IMR-90 (cell line): ENCODE measurements at places on chromosomes 7 and 10.

- DNase-seq, result no peak
- H3K4me3 ChIP-seq, result peak overlapping the region; percentile 77
- H3K27ac ChIP-seq, result peak overlapping the region; percentile 7; the same call in 1 of the 2 replicates
These were observed 395 bp upstream of the ZNF25 start for GRCh38 chr10:37976880-37977203.

- H3K4me1 ChIP-seq, result peaks cover 2% of the 10 kb centered on the region; the same call in 1 of the 2 replicates
- no peak overlapping the region for H3K27ac ChIP-seq
- no peak overlapping the region for H3K4me3 ChIP-seq
- peaks cover 2% of the 10 kb centered on the region; the same call in 1 of the 2 replicates for H3K27me3 ChIP-seq
- H3K36me3 ChIP-seq, result no peaks in the 10 kb centered on the region
These were observed 21.4 kb downstream of the CREB5 start for GRCh38 chr7:28433699-28434219.

DNA sequence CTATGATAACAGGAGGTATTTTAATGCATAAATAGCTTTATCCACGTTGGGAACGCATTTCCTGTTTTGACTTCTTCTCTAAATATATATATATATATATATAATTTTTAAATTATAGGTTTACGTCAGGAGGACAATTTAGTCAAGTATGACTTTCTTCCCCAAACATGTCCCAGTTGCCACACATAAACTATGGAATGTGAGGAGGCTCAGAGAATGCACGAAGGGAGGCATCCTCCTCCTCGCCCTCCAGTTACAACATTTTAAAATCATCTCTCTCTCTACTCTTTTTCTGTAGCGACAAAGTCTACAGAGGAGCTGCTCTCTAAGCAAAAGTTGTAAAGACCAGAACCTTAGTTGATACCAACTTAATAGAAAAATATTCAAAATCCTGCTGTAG lies 106.9 kb upstream of the LYZL1 start:
- DNase-seq, result peak; percentile 8
- peaks cover 2% of the 10 kb centered on the region; the same call in 1 of the 2 replicates for H3K4me1 ChIP-seq
- H3K27ac ChIP-seq, result no peak overlapping the region
- peaks cover 31% of the 10 kb centered on the region for H3K27me3 ChIP-seq
- no peaks in the 10 kb centered on the region for H3K36me3 ChIP-seq
- no peak overlapping the region for H3K4me3 ChIP-seq

DNA sequence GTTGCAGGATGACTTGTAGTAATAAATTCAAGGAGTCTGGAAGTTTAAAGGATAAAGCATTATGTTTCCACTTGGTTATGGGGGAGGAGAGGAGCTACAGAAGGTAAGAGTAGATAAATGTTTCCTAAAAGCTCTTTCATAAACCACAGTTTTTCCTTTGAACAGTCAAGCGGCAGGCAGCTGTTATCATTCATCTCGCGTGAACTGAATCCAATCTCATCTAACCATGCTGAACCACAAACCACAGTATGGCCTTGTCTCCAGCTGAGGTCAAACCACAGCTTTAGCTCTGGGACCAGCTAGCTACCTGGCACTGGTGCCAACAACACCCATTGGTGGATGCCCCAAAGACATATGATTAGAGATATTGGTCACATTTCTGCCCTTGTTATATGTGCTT lies 63.3 kb downstream of the NOC3L start:
- peaks cover 6% of the 10 kb centered on the region; the same call in 1 of the 2 replicates for H3K27me3 ChIP-seq
- no peak overlapping the region for H3K4me3 ChIP-seq
- H3K36me3 ChIP-seq, result no peaks in the 10 kb centered on the region
- no peaks in the 10 kb centered on the region for H3K4me1 ChIP-seq
- H3K27ac ChIP-seq, result no peak overlapping the region
- peak; percentile 48 for DNase-seq

GRCh38 chr10:130382031-130382430 lies 245.8 kb downstream of the GLRX3 start:
- no peaks in the 10 kb centered on the region for H3K4me1 ChIP-seq
- H3K36me3 ChIP-seq, result no peaks in the 10 kb centered on the region
- H3K27ac ChIP-seq, result no peak overlapping the region
- H3K27me3 ChIP-seq, result no peaks in the 10 kb centered on the region
- no peak overlapping the region for H3K4me3 ChIP-seq
- DNase-seq, result no peak

DNA sequence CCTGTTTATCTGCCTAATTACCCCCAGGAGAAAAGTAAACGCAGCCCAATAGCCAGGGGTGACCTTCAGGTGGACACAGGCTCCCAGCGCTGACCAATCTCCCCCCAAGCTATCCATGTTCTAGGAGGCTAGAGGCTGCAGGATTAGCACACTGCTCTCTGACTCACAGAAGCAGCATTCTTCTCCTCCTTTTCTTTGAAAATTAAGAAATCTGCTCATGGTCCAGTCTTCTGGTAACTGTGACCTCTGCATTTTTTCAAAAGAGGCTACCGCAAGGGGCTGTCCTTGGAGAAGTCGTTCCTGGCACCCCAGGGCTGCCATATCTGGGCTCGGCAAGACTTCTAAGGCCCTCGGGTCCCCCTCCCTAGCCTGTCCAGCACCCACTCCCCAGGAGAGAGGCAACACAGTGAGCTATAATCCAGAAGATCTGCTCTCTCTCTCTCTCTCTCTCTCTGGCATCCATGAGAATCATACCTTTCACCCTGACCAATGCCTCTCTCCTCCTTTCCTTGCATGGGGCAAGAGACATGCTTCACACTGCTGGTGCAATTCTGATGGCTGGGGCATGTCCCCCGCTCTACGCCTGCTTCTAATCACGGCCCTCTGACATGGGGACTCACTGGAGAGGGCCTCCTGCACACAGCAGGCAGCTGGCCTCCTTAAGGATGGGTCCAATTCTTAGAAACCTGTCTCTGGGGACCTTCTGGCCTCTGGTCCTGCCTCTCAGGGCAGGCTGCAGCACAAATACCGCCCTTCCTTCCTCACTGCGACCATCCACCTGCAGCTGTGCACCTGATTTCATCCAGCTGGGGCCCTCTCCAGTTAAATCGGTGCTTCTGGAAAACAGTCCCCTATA lies 27.3 kb downstream of the ANXA11 start:
- no peak overlapping the region for H3K4me3 ChIP-seq
- H3K36me3 ChIP-seq, result peaks cover 12% of the 10 kb centered on the region
- H3K4me1 ChIP-seq, result peaks cover 14% of the 10 kb centered on the region
- DNase-seq, result peak; percentile 54

DNA sequence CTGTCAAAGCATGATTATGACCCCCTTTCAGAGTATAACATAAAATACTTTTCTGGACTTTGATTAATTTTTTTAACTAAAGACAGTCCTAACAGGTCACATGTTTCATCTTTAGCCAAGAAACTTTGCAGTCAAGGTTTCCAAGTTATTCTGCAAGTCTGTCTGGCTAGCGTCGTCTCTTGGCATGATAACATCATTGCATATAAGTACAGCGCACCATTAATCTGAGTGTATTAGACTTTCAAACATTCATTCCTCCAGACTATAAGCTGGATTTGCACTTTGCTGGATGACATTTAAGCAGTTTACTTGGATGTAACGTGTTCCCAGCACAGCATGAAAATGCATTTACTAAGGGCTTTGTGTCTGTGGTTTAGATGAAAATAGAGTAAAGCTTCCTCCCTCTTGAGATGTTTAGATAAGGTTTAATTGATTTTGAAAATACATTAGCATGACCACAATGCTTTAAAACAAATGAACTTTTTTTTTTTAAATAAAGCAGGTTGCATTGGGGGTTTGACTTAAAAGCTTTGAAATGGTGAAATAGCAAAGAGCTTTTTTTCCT lies 349.0 kb upstream of the MTPN start:
- no peaks in the 10 kb centered on the region for H3K36me3 ChIP-seq
- no peaks in the 10 kb centered on the region for H3K27me3 ChIP-seq
- H3K4me1 ChIP-seq, result no peaks in the 10 kb centered on the region
- no peak overlapping the region for H3K27ac ChIP-seq
- no peak for DNase-seq
- H3K4me3 ChIP-seq, result no peak overlapping the region

GRCh38 chr7:100567031-100567730 lies 6.5 kb downstream of the SAP25 start:
- H3K4me3 ChIP-seq, result no peak overlapping the region
- peaks cover 4% of the 10 kb centered on the region; the same call in 1 of the 2 replicates for H3K4me1 ChIP-seq
- peaks cover 3% of the 10 kb centered on the region; the same call in 1 of the 2 replicates for H3K27me3 ChIP-seq
- no peak for DNase-seq

GRCh38 chr7:114539575-114539974 lies 125.0 kb downstream of the FOXP2 start:
- no peaks in the 10 kb centered on the region for H3K27me3 ChIP-seq
- DNase-seq, result peak; percentile 35
- no peak overlapping the region for H3K27ac ChIP-seq
- H3K36me3 ChIP-seq, result no peaks in the 10 kb centered on the region
- no peak overlapping the region for H3K4me3 ChIP-seq

- no peak overlapping the region for H3K27ac ChIP-seq
- no peaks in the 10 kb centered on the region for H3K4me1 ChIP-seq
- H3K4me3 ChIP-seq, result no peak overlapping the region
- DNase-seq, result no peak
These were observed 4.8 kb upstream of the LSM8 start for GRCh38 chr7:118179191-118179590.

DNA sequence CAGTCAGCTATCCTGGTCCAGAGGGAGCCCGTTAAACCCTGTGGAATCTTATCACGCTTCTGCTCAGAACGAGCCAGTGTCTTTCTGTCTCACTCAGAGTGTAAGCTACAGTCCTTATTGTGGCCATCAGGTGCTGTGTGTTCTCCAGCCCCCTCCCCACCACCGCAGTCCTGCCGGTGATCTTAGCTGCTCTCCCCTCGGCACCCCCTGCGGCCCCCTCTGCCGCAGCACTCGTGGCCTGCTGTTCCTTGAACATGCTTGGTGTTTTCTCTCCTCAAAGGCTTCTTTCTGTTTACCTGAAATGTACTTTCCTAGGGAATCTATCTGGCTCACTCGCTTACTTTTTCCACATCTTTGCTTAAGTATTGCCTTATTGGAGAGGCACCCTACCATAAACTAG lies 38.2 kb upstream of the TMEM236 start:
- H3K27me3 ChIP-seq, result no peaks in the 10 kb centered on the region
- DNase-seq, result no peak
- peaks cover 34% of the 10 kb centered on the region for H3K36me3 ChIP-seq
- no peak overlapping the region for H3K27ac ChIP-seq
- no peak overlapping the region for H3K4me3 ChIP-seq
- H3K4me1 ChIP-seq, result no peaks in the 10 kb centered on the region

GRCh38 chr10:116511365-116511764 lies 34.4 kb upstream of the PNLIP start:
- H3K4me1 ChIP-seq, result no peaks in the 10 kb centered on the region
- no peaks in the 10 kb centered on the region for H3K36me3 ChIP-seq
- H3K4me3 ChIP-seq, result no peak overlapping the region
- no peaks in the 10 kb centered on the region for H3K27me3 ChIP-seq
- DNase-seq, result no peak
- no peak overlapping the region for H3K27ac ChIP-seq

DNA sequence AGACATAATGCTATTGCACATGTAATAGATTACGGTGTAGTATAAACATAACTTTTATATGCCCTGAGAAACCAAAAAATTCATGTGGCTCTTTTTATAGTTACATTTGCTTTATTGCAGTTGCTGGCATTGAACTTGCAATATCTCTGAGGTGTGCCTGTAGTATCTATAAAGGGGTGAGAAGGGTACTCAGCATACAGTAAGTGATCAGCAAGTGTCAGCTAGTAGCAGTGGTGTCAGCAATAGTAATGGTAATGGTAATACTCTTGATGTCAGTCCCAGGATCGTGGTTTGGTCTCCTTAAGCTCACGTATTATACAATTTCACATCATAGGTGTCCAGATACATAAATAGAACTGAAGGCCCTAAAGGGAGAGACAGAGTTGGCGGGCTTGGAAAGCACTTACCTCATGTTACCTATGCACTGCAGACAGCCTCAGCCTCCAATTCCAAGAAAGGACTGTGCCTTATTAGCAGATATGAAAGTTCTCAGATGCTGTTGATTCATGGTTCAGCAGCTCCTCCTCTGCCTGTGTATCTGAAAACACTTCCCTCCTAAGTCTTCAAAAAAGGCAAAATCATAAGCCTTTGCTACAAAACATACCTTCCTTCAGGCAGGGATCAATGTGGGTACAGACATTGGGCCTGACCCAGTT lies 6.6 kb upstream of the GIMAP7 start:
- DNase-seq, result no peak
- no peak overlapping the region for H3K4me3 ChIP-seq
- no peak overlapping the region for H3K27ac ChIP-seq
- H3K36me3 ChIP-seq, result no peaks in the 10 kb centered on the region
- no peaks in the 10 kb centered on the region for H3K27me3 ChIP-seq
- H3K4me1 ChIP-seq, result no peaks in the 10 kb centered on the region

GRCh38 chr10:119161680-119162451 lies 3.6 kb downstream of the SFXN4 start:
- no peak overlapping the region for H3K4me3 ChIP-seq
- peaks cover 7% of the 10 kb centered on the region for H3K4me1 ChIP-seq
- peaks cover 6% of the 10 kb centered on the region for H3K36me3 ChIP-seq
- H3K27ac ChIP-seq, result no peak overlapping the region
- H3K27me3 ChIP-seq, result no peaks in the 10 kb centered on the region
- peak; percentile 76 for DNase-seq

DNA sequence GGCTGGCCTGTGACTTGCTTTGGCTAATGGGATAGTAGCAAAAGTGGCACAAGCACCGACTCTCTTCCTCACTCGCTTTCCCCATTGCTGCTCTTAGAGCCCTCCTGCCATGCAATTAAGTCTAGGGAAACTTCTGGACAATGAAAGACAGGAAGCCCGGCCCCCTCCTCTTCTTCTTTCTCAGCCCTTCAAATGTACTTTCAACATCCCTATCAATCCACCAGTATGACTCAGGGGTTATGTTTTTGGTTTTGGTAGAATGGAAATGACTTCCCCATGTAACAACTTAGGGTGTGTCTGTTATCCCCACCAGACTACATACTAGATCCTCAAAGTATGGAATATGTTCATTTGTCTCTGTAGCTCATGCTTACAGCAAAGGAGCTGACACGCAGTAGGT lies 139.0 kb upstream of the GDF10 start:
- H3K36me3 ChIP-seq, result no peaks in the 10 kb centered on the region; the same call in 1 of the 2 replicates
- peaks cover 18% of the 10 kb centered on the region for H3K4me1 ChIP-seq
- no peak for DNase-seq
- no peaks in the 10 kb centered on the region for H3K27me3 ChIP-seq
- H3K4me3 ChIP-seq, result no peak overlapping the region
- H3K27ac ChIP-seq, result no peak overlapping the region

DNA sequence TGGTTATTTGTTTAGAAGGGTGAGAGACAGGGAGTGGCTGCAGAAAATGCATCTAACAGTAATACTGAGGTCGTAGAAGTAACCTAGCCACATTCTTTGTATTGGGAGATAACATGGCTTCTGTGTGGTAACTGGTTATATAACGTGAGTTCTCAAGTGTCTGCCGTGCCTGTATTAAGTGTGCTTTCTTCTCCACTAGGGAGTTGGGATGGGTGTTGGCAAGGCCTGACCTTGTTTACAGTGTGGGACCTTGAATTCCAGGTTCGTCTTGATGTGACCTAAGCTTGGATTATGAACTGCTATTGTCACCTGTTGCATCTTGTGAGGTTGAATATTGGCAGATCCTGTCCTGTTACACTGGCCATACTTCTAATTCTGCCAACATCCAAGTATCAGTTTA lies 145.3 kb upstream of the NAMPT start:
- no peak overlapping the region for H3K27ac ChIP-seq
- no peaks in the 10 kb centered on the region for H3K36me3 ChIP-seq
- H3K4me3 ChIP-seq, result no peak overlapping the region

GRCh38 chr10:1851762-1852161 lies 114.4 kb upstream of the ADARB2 start:
- no peak overlapping the region for H3K27ac ChIP-seq
- no peaks in the 10 kb centered on the region for H3K27me3 ChIP-seq
- H3K4me3 ChIP-seq, result no peak overlapping the region
- DNase-seq, result no peak
- no peaks in the 10 kb centered on the region for H3K4me1 ChIP-seq

GRCh38 chr10:71622154-71622526 lies 97.4 kb downstream of the C10orf105 start:
- H3K27me3 ChIP-seq, result peaks cover 18% of the 10 kb centered on the region; the same call in 1 of the 2 replicates
- no peaks in the 10 kb centered on the region for H3K36me3 ChIP-seq
- no peak overlapping the region for H3K27ac ChIP-seq
- peaks cover 6% of the 10 kb centered on the region; the same call in 1 of the 2 replicates for H3K4me1 ChIP-seq
- no peak overlapping the region for H3K4me3 ChIP-seq
